Naive B cell (primary cell): ENCODE measurements at places on chromosomes 5 and 9. TPM values are rescaled to one million over a fixed set of nuclear protein-coding genes. Genes with fewer than 3 reads are reported as not detected.

The ST6GALNAC4 gene
- polyA plus RNA-seq, result 27.4 TPM

The PPP3R2 gene
- polyA plus RNA-seq, result not detected

The DAPK1 gene
- polyA plus RNA-seq, result 0.16 TPM

The TMC1 gene
- polyA plus RNA-seq, result not detected

The IL7R gene
- polyA plus RNA-seq, result 2.0 TPM

The FAM240B gene
- polyA plus RNA-seq, result not detected

The SNCB gene
- polyA plus RNA-seq, result 0.34 TPM

The ZDHHC12 gene
- polyA plus RNA-seq, result 44.7 TPM

GRCh38 chr5:35804201-35804653 lies 52.5 kb upstream of the IL7R start:
- DNase-seq, result no peak

DNA sequence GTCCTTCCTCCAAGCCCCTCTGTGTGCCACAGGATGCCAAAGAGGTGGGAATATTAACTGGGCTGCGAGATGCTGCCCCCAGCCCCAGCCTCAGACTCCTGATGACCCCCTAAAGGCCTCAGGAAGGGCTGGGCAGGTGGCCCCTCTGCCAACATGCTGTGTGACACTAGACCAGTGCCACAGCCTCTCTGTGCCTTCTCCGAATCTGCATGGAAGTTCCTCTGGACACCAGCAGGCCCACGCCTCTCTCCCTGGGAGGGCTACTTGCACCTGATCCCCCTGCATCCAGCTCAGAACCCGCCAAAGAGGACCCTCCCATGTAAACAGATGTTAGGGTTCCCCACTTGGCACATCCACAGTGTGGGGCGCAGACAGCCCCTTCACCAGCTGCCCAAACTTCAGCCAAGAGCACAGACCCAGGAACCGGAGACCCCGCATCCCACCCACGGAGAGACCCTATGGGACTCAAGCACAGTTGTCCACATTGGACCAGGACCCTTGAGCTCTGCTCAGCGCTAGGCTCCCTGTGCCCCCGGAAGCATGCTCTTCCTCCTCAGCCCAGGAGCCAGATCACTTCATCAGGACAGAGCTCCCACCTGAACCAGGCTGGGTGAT lies 91.6 kb upstream of the LMX1B start:
- DNase-seq, result no peak

GRCh38 chr9:122370869-122371755 lies at the start of gene PTGS1:
Gene PTGS1, plus strand, starts transcription at chr9:122371024. Its CDS starts 61 bp downstream, at chr9:122371085.
- peak; percentile 64 for DNase-seq

GRCh38 chr5:1474866-1475543 lies 29.8 kb upstream of the SLC6A3 start:
- no peak for DNase-seq

DNA sequence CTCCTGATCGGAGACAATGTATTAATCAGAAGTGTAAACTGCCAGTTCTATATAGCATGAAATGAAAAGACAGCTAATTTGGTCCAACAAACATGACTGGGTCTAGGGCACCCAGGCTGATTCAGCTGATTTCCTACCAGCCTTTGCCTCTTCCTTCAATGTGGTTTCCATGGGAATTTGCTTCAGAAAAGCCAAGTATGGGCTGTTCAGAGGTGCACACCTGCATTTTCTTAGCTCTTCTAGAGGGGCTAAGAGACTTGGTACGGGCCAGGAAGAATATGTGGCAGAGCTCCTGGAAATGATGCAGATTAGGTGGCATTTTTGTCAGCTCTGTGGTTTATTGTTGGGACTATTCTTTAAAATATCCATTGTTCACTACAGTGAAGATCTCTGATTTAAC lies 22.4 kb downstream of the IL7R start:
- no peak for DNase-seq

GRCh38 chr9:80144406-80144805 lies 572.6 kb downstream of the TLE4 start:
- DNase-seq, result no peak

DNA sequence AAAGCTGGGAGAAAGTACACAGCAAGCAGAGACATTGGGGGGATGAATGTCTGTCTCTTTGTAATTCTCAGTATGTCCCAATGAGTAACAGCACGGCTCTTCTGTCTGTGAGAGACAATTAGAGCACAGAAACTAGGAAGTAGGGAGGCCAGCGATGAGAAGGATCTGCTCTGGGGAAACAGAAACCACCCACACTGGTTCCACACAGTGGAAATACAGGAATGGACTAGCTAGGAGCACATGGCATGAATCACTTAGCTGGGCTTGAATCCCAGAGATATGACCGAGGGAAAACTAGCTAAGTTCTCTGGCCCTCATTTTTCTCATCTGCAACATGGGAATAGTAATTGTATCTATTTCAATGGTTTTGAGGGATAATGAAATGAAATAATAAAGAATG lies 895.9 kb downstream of the TLE4 start:
- no peak for DNase-seq

- peak; percentile 28 for DNase-seq
Observed at GRCh38 chr9:83986195-83986594, 5.6 kb downstream of the RMI1 start.

DNA sequence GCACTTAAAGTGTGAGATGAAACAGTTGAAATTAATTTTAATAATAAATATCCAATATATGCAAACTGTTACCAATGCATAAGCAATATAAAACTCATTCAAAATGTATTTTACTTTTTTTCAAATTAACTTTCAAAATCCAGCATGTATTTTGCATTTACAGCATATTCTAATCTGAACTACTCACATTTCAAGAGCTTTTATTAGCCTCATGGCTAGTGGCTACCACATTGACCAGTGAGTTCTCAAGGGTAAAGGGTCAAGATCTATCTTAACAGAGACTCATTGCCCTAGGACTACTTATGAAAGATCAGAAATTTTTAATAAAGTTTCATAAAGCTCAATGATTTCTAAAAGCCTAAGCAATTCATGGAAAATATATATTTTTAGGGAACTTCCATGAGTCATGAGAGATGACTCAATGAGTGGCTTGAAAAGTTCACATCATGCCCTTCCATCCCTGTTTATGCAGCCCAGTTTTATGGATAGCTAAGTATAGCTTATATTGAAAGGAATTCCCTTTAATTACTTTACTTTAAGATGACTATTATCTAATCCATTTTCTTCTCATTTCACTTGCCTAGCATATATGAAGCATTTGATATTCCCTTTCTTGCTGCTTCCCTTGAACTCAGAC lies 608.6 kb downstream of the SLCO4C1 start:
- DNase-seq, result no peak

GRCh38 chr9:69089082-69089481 lies 53.5 kb downstream of the FXN start:
- no peak for DNase-seq

- no peak for DNase-seq
Observed at GRCh38 chr9:129826344-129826743, 2.4 kb upstream of the TOR1A start.

DNA sequence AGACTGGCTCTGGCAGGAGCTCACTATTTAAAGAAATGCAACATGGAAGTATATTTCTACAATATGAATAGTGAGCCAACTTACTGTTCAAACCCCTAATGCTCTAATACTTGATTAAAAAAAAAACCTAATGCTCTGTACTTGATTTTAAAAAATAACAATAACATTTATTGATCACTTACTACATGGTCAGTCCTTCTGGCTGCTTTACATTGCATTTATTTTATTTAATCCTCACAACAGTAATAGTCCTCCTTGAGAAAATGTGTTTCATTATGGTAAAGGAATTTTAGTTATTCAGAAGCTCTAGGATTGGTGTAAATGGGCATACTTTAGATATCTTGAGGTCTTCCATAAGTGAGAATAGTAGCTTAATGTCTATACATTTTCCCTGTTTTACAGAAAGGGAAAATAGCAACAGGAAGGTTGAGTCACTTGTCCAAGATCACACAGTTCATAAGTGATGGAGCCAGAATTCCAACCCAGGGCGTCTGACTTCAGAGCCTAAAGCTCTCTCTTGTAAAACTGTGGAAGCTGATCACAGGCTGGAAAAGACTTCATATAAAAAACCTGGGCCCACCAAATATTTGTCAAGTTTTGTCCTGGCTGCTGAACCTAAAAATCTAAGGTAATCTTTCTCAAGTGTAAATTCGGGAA lies 1.0 kb downstream of the STARD4 start:
- DNase-seq, result no peak

GRCh38 chr5:154132718-154133307 lies 57.7 kb upstream of the GALNT10 start:
- no peak for DNase-seq

- no peak for DNase-seq
Observed at GRCh38 chr9:33524306-33524947, 376 bp downstream of the ANKRD18B start.

GRCh38 chr9:134757216-134757975 lies 115.8 kb downstream of the COL5A1 start:
- no peak for DNase-seq

- DNase-seq, result no peak
Observed at GRCh38 chr5:74413403-74414048, 227.0 kb downstream of the ENC1 start.

DNA sequence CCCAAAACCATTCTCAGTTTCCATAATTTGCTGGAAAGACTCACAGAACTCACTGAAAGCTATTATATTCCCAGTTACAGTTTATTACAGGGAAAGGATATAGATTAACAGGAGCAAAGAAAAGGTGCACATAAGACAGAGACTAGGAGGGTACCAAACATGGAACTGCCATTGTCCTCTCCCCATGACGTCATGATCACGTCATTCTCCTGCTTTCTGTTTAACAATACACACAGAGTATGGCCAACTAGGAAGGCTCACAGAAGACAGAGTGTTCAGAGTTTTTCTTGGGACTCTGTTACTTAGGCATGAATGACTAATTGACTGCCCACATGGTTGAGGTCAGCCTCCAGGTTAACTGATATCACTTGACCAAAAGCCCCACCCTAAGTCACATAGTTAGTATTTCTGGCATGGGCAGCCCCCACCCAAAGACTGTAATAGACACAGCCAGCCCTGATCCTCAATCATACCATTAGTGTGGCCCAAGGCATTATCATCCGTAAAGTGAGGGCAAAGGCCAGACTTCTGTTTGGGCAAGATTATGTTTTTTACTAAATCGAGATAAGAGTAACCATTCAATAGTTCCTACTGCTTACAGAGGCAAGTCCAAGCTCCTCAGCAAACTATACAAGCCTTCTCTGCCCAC lies 353.5 kb upstream of the POU5F2 start:
- DNase-seq, result no peak

GRCh38 chr5:122999947-123000563 lies 36.5 kb downstream of the PPIC start:
- peak; percentile 44 for DNase-seq

GRCh38 chr9:16787724-16788123 lies 82.7 kb downstream of the BNC2 start:
- DNase-seq, result no peak

DNA sequence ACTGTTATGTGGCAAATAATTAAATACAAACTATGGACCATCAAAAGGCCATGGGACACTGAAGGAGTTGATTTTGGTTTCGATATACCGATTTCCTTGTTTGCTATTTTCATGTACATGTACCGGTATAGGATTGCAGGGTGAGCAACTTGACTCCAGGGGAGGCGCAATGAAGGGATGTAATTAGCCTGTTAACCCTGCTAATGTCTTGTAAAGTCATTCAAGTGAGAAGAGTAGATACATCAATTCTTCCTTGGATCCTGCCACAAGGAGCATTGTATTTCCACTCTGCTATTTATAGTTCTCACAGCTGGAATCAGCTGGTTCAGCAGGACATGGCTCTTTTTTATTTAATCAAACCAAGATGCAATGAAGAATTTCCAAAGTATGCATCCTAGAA lies 102.0 kb downstream of the STK32A start:
- no peak for DNase-seq
